ENCODE measurements at places on chromosomes 5 and 9.
A peak's percentile ranks its signal among the peaks of the same experiment; 100 is the strongest.

GRCh38 chr5:39117401-39117800 lies 43.2 kb upstream of the RICTOR start:
- H3K27ac ChIP-seq: no peak overlapping the region
- peaks cover 6% of the 10 kb centered on the region for H3K27me3 ChIP-seq
- H3K36me3 ChIP-seq: no peaks in the 10 kb centered on the region
- no peak overlapping the region for H3K4me3 ChIP-seq
- no peaks in the 10 kb centered on the region for H3K4me1 ChIP-seq
- DNase-seq: no peak

DNA sequence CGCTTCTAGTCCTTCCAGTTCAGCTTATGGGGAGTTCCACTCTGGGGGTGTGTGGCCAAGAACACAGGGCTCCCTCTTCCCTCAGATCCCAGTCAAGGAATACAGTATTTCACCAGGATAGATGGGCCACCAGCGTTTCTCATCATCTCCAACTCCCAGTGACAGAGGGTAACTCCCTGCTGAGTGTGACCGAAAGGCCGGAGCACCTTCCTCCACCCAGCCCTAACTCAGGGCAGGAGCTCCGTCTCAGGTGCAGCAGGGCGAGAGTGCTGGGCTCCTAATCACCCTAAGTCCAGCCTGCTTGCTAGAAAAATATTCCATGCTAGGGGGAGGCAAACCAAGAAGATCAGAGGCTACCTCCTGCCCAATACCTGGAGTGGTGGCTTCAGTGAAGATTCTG lies 102.6 kb downstream of the ADAMTS2 start:
- no peak overlapping the region for H3K27ac ChIP-seq
- no peaks in the 10 kb centered on the region for H3K27me3 ChIP-seq
- no peak for DNase-seq

DNA sequence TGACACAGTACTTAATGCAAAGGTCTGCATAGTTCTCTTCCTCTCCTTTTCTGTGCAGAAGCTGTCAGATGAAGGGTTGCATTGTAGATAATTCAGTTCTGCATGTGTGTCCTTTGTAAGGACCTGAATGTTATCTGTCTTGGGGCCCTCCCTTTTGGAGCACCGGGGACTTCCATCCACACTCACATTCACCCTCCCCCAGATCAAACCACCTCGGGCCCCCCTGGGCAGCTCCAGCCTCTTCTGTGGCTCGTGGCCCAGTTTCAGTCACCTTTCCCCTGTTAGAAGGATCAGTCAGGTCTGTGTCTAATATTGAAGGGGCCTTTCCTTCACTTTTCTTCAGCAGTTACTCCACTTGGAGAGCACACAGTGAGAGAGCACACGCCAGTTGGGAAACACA lies 11.0 kb downstream of the DMRT1 start:
- H3K4me3 ChIP-seq: no peak overlapping the region
- H3K36me3 ChIP-seq: no peaks in the 10 kb centered on the region
- peaks cover 6% of the 10 kb centered on the region for H3K27me3 ChIP-seq
- no peak overlapping the region for H3K27ac ChIP-seq

DNA sequence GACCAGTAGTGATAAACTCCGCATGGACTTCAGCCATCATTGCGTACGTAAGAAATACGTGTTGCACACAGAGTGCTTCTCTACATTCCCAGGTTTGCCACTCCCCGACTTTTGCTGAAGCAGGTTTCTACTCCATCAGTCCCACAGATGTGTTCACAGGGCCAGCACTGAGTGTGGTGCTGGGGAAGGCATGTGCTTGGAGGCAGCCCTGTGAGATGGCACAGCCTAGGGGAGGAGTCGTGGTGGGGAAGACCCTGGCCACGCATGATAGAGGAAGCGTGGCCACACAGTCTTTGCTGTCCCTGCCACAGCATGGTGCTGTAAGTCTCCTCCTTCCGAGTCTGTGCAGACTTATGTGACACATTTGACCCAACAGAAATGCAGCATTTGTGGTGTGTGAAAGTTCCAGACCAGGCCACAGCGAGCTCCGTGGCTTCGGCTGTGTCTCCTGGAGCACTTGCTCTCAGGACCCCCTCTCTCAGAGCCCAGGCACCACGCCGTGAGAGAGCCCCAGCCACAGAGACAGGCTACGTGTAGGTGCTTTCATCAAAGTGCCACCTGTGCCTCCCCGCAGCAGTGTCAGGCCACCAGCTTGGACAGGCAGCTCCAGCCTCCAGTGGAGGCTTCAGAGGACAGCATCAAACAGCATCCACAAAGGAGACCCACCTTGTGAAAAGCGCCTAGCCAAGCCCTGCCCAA lies 197.8 kb downstream of the AUH start:
- no peaks in the 10 kb centered on the region for H3K27me3 ChIP-seq
- DNase-seq: no peak
- peak overlapping the region; percentile 91 for H3K27ac ChIP-seq
- no peaks in the 10 kb centered on the region for H3K36me3 ChIP-seq
- peaks cover 45% of the 10 kb centered on the region for H3K4me1 ChIP-seq
- no peak overlapping the region for H3K4me3 ChIP-seq

DNA sequence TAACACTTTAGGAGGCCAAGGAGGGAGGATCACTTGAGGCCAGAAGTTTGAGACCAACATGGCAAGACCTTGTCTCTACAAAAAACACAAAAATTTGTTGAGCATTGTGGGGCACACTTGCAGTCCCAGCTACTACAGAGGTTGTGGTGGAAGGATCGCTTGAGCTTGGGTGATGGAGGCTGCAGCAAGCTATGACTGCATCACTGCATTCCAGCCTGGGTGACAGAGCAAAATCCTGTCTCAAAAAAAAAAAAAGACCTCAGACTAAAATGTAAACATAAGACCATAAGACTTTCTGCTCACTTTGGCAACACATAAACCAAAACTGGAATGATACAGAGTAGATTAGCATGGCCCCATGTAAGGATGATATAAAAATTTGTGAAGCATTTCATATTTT lies 24.6 kb upstream of the NANS start:
- no peaks in the 10 kb centered on the region for H3K36me3 ChIP-seq
- DNase-seq: no peak
- no peaks in the 10 kb centered on the region for H3K27me3 ChIP-seq
- no peaks in the 10 kb centered on the region for H3K4me1 ChIP-seq
- H3K4me3 ChIP-seq: no peak overlapping the region

Measured in large intestine (tissue), 12 donors.